Ecto neural progenitor cell (in vitro differentiated cells): ENCODE measurements at places on chromosomes 2 and 18.

DNA sequence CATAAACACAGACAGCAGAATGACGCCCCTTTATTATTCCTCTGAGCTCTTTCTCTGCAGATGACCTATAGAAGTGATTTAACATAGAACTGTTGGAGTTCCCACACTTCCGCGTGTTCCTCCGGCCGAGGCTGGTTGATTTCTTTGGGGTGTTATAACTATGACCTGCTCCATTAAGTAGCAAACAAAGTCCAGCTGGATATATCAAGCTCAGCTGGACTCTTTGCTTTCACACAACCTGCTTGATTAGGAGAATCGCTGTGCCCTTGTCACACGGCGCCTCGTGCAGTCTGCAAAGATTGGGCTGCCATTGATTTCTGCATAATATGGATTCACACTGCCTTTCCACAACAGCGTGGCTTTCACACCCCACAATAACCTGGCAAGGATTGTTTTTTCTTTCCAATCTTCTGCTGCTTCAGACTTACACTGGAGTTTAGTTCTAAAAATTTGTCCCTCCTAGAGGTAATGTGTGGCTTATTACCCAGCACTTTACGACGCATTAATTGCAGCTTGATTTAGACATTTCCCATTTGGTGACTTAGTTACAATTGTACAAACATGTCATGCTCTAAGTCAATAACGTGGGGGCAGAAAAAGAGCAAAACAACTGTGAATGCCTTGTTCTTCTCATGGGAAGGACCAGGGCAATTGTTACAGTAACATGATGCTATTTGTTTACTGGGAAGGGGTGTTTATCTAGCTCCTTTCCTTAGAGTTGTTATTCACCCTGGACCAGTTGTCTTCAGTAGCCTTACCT lies 485.7 kb downstream of the TXNL1 start:
- no peak for DNase-seq

GRCh38 chr2:86634352-86634751 lies 10.7 kb upstream of the RNF103 start:
- no peak for DNase-seq

GRCh38 chr2:99940963-99941362 lies 201.4 kb downstream of the AFF3 start:
- DNase-seq, result no peak

DNA sequence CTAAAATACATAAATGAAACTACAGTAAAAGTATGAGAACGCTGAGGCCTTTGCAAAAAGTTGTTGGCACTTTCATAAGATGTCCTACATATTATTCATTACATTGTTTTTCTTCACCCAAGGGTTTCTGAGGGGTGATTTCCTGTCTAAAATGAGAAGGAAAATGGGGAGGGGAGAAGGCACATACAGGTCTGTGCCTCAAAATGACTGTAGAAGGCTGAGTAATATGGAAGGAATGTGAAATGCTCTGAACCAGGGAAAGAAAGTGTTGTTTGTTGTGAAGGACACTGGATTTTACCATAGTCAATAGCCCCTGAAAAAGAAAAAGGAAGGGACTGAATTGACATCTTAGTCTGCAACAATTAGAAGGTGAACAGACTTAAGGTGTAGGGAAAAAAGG lies 99.5 kb upstream of the RNF152 start:
- no peak for DNase-seq

- no peak for DNase-seq
Observed at GRCh38 chr2:234836271-234836670, 115.5 kb upstream of the SH3BP4 start.

DNA sequence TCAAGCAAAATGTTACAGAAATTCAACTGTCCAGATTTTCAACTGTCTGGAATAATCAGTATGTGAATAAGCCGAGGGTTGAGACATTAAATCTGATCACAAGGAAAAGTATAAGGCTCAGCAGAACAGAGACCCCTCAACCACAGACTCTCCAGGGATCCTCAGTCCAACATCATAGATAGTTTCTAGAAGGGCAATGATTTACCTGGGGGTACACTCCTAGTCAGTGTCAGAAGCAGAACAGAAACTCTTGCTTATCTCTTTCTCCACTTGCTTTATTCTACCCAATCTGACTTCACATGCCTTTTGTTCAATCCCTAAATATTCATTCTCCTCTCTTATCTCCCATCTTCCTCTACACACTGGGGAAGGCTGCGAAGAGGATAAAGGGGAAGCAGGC lies 36.4 kb downstream of the ICOS start:
- DNase-seq, result no peak
